ENCODE measurements at places on chromosomes 6 and 20.

- no peak for DNase-seq
Observed at GRCh38 chr6:66103954-66104353, 396.9 kb upstream of the EYS start.

DNA sequence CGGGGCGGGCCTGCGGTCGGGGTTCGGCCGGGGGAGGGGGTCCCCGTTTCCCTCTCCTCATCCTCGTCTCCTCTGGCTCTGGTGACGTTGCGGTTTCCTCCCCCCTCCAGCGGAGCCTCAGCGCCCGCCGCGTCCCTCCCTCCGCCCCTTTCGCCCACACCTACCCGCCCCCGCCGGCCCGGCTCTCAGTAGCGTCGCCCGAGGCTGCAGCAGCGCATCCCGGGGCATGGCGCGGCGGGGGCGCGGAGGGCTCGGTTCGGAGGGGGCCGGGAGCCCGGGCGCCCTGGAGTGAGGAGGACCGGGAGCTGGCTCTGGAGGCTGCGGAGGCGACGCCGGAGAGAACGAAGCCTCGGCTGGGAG, at the start of gene DSE:
TSS of gene DSE (plus strand) at position 188 of the 360 bp plus-strand sequence. CDS start 28,304 bp downstream, outside the sequence.
- DNase-seq: peak; percentile 72

GRCh38 chr6:1786455-1787453, 177.0 kb downstream of the FOXC1 start:
- no peak for DNase-seq

- DNase-seq: no peak
Observed at GRCh38 chr6:152086223-152086873, 278.9 kb downstream of the ESR1 start.

DNA sequence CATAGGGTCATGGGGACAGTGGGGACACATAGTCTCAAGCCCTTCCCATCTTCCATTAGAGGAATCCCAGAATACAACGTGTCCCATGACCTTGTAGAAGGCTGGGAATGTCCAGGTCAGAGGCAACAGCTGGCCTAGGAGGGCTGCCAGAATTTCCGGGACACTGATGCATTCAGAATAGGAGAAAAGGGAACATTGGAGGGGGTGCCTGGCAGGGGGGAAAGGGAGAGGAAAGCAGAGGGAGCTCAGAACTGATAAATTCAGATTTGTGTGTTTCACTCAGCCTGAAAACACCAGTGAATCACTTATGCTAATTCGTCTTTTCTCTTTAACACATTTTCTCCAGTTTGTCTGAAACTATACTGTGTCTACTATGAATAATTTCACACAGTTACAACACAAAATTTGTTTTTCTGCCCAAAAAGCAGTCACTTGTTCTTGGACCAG, 35.5 kb upstream of the BMP2 start:
- DNase-seq: no peak

Measured in activated CD4-positive, alpha-beta T cell treated with anti-CD3 and anti-CD28 coated beads, Interleukin-2, amount 50 U/mL, for 4 hours (primary cell).